Activated gamma-delta T cell treated with Interleukin-2 at 50 U/mL for 16 hours (primary cell): ENCODE measurements at places on chromosomes 3 and 15.

DNA sequence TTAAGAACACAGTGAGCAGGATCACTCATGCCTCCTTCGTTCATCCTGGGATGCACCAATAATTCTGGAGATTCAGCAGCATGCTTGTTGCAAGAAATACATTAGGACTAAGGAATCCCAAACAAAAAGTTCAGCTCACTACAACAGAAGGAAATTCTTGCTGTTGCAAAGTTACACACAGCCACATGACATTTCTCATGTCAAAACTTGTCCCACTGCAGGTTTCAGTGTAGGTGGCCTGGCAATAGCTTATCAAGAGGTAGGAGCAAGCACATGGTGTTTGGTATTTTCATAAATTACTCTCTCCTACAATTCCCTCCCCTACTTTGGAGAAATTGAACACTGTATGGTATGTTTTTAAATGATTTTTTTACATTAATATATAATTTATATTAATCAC is 399.6 kb upstream of the EPHA3 start:
- no peak for DNase-seq

DNA sequence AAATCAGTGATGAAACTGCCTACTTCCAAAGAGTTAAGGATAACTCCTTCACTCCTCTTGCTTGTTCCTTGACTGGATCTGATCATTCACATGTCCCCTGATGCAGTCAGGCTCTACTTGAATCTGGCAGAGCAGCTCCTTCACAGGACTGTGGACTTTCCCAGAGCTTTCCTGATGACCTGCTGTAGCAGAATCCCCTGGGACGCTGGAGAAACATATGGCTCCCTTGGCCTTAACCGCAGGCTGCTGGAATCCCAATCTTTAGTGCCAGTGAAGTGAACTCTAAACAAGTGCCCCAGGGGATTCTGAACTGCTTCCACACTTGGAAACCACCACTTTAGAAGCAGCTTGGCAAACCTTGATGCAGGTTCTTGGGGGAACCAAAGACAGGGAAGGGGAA is 217.8 kb downstream of the CHST2 start:
- no peak for DNase-seq

DNA sequence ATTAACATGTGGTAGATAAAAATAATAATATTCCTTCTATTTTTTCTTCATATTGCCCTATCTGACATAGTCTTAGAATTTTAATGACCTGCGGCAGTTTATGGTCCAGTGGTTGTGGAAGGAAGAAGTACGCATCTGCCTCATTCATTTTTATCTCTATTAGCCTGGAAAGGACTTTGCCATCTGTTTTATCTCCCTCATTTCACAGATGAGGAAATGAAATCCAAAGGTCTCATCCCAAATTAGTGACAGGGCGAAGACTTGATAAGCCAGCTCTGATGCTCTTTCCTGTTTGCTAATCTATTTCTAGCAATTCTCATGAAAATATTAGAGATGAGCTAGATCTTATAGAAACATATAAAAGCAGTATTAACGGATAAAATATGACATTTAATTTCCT is 113.3 kb downstream of the KLHL25 start:
- no peak for DNase-seq

GRCh38 chr15:30670056-30670455 is 44.1 kb downstream of the ARHGAP11B start:
- no peak for DNase-seq

- DNase-seq: no peak
These were observed 10.8 kb upstream of the C3orf22 start for GRCh38 chr3:126569390-126569975.

DNA sequence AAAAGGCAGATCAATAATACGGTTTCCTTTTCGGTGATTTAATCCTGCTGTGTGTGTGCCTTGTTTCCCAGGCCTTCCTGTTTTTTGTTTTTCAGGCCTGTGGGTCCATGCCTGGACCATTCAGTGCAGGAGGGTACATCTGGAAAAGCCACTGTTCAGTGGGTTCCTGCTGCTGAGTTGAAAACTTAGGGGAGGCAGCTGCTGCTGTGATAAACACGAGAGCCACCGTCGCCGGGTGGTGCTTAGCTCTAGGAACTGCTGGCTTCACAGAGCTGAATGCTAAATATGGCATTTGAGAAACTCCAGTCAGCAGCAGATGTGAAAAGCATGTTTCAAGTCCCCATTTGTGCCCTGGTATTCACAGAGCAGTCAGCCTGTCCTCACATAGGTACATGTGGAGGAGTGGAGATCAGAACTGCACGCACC is 44.0 kb downstream of the SYNM start:
- DNase-seq: no peak

DNA sequence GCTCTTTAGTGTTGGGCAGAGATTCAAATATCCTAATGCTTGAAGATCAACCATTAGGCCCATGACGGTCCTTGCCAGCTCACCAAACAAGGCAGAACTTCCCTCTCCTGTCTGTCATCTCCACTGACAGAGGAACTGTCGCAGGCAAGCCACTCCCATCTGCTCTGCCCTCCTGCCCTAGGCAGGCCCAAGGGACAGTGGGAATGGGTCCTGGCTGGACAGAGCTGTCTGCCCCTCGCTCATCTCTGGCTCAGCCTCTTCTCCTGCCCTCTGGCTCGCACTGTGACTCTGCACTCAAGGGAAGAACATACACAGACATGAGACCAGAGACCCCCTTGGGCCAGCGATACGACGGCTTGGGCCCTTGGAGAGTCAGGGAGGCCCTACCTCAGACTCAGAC is 7.6 kb upstream of the MUSTN1 start:
- no peak for DNase-seq

GRCh38 chr15:90407336-90407735 is 19.3 kb downstream of the IQGAP1 start:
- DNase-seq: no peak
